ENCODE measurements at places on chromosomes 13 and 19.
A peak's percentile ranks its signal among the peaks of the same experiment; 100 is the strongest.

DNA sequence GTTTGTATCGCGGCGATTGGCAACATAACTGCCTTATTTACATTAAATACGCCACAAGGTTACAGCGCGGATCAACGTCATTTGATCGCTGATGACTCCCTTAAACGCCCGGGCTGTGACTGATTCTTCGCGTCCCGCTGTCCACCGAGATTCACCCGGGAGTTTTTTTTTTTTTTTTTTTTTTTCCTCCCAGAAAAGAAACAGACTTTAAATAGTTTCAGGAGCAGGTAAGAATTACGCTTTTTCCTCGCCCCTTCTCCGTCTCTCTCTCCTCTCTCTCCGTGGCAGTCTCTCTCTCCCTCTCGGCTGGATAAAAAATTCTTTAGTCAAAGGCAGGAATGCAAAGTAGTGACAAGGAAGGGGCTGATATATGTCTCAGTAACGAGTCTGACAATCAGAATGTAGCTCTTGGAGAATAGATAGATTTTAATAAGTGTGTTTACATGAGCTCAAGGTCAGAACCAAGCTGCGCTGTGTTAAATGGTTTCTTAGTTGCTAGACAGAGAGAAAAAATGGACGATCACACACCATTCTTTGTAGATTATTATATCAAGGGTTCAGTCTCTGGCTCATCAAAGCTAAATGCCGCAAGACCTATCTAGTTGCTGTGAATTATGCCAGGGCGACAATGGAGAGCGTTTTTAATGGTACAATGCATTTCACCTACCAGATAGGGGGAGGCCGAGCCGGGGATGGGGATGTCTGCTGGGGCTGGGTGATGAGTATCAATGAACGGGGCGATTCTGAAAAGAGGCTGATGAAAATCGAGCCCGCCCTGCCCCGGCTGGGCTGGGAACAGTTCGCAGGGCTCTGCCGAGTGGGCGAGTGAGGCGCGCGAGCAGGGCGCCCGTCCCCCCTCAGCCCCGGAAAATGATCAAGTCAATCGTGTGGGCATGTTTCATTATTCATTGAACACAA, 147.2 kb upstream of the ZNF536 start:
- DNase-seq: peak; percentile 13

DNA sequence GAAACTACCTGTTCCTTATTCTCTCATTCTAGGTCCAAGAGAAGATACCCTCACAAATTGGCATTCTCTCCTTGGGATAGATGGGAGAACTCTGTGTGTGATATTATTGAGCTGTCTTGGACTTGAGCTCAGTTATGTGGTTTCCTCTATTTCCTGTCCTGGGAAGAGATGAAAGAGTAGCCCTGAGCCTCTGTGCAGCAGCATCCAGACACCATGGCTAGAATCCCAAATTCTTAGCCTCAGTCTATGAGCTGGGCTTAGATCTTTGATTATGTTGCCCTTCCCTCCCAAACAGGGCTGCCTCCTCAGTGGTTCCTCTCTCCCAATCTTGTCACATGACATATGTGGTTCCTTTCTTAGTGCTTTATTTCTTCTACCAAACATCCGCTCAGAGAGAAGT, 290.7 kb downstream of the SPRY2 start:
- no peak for DNase-seq

- no peak for DNase-seq
Observed at GRCh38 chr19:18346091-18346490, 5.7 kb downstream of the PGPEP1 start.

DNA sequence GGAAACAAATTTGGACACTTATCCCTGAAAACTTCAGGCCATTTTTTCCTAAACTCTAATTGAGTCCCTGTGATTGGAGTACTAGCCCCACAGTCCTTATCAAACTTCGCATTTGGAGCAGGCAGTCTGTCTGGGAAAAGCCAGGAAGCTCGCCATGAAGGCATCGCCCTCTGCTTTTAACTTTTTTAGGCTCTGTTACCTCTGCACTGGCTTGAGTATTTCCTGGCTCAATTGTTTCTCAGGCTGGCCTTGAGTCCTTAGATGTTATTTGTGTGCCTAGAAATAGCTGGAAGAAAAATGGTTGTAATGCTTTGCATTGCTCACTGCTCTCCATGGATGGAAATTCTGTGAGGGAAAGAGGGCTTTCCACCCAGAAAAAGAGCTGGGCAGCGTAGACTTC, 24.2 kb downstream of the ACTN4 start:
- DNase-seq: no peak

DNA sequence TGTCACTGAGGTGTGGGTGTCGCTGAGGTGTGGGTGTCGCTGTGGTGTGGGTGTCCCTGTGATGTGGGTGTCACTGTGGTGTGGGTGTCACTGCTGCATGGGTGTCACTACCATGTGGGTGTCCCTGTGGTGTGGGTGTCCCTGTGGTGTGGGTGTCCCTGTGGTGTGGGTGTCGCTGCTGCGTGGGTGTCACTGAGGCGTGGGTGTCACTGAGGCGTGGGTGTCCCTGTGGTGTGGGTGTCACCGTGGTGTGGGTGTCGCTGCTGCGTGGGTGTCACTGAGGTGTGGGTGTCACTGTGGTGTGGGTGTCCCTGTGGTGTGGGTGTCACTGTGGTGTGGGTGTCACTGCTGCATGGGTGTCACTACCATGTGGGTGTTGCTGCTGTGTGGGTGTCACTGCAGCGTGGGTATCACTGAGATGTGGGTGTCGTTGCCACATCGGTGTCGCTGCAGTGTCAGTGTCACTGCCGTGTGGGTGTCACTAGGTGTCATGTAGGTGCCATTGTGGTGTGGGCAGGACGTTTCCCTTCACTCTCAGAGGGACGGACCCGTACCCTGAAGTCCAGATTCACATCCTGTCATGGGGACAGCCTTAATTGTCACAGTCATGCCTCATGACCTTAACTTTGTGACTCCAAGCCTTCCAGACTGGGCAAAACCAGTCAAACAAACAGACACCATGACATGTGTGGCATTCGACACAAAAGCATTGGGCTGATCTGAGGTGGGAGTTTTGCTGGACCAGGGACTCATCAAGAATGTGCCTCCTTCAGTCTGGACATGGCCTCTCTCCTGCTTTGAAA, 12.7 kb upstream of the GAS6 start:
- no peak for DNase-seq

- DNase-seq: no peak
Observed at GRCh38 chr13:46006688-46007452, 45.7 kb downstream of the ZC3H13 start.

DNA sequence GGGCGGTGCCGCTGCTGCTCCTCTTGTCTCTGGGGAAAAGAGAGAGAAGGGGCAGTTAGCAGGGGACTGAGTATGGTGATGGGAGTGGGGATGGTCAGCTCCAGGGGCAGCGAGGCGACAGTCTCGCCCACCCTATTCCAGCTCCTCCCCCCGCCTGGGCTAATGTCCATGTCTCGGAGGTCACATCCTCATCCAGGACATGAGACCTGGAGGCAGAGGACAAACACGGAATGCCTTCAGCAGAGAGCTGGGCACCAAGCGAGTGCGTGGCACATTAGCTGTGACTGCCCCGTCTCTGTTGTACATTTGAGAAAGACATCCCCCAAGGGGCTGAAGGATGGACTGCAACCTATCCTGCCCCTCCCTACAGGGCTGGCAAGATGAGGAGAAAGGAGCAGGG, 9.1 kb downstream of the BBC3 start:
- DNase-seq: no peak

GRCh38 chr19:13260883-13261653, 110.9 kb downstream of the IER2 start:
- DNase-seq: peak; percentile 19

GRCh38 chr19:2055931-2056836, 5.1 kb upstream of the MKNK2 start:
- DNase-seq: peak; percentile 55

GRCh38 chr13:42028113-42028799, 20.2 kb upstream of the DGKH start:
- DNase-seq: no peak

Data from activated CD4-positive, alpha-beta T cell treated with anti-CD3 and anti-CD28 coated beads, Interleukin-2, amount 50 U/mL, for 48 hours (primary cell).